ENCODE measurements at places on chromosomes 6 and 20.

DNA sequence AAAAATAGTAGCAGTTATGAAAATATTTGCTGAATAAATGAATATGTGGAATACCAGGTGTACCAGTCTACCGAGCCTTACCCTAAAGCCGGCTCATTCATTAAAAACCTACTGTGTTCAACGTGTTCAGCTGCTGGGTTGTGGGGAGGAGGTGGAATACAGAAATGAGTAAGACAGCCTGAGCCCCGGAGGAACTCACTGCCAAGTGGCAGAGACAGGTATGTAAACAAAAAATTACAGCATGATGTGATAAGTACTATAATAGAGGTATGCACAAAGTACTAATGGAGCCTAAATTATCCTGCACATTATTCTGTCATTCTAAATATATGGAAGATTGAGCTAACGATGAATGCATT, 6.8 kb upstream of the ADTRP start:
- no peak for DNase-seq

GRCh38 chr6:120873125-120873865, 461.0 kb downstream of the TBC1D32 start:
- DNase-seq: no peak

DNA sequence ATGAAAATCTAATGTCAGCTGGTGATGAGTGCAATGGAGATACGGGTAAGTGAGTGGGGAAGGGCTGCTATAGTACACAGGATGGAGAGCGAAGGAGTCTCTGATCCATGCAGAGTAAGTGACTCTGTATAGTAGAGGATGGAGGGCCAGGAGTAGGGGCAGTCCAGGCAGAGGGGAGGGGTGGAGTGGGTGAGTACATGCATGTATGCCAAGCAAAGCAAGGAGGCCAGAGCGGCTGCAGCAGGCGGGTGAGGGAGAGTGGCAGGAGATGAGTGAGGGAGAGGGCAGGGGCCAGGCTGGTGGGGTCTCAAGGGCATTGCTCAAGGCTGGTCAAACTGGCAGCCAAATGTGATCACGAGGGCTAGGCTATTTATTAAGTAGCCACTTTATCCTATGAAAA, 94.0 kb downstream of the PREP start:
- no peak for DNase-seq

DNA sequence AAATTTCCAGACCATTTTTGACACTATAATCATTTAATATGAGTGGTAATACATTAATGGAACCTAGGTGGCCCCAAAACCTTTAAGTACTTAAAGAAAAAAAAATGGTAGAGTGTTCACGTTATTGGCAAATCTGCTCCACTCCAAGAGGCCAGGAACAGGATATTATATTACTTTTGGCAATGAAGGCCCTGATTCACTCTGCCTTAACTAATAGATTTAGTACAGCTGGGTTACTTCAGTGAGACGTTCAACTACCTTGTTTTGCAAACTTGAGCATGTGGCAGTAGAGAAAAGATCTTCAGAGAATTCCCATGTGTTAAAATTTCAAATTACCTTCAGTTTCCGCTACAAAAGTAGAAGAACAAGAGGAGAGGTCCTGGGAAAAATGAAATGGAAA, 12.8 kb downstream of the ADNP start:
- no peak for DNase-seq

DNA sequence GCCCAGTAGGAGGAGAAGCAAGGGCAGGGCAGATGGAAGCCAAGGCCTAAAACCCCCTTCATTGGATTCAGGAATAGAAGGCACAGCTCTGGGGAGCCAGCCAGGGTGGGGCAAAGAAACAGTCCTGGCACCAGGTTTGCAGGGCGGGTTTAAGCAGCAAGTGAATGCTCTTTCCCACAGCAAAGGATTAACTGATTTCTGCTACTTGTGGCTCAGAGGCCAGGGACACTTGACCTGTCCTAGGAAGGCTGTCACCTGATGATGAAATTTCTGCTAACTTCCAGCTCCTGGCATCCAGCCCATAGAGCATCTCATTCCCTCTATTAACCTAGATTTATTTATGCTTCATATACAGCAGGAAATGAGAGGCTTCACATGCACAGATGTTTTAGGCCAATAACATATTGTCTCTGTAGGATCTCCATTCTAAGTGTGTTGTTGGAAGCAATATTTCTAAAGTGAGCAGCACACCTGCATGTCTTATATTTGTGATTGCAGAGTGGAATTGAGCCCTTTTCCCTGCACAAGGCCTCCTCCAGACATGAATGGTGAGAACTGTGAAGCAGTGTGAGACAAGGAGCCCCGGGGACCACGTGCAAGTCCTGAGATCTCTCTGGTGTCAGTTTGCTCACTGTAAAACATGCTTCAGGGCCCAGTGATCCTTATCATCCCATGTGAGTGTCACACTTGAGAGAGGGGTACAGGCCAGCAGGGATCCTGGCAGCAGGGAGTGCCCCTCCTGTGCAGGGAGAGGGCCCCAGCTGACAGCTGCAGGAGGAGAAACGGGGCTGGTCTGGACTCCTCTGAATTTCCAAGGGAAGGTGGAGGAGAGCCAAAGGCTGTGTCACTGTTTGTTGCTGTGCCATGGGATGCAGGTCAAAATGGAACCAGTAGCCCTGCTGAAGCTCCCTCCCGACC, 41.1 kb upstream of the CST5 start:
- no peak for DNase-seq

- no peak for DNase-seq
Measured at GRCh38 chr6:92577077-92577719, 842.2 kb downstream of the EPHA7 start.

- no peak for DNase-seq
Measured at GRCh38 chr6:81697559-81697958, 54.9 kb downstream of the TENT5A start.

DNA sequence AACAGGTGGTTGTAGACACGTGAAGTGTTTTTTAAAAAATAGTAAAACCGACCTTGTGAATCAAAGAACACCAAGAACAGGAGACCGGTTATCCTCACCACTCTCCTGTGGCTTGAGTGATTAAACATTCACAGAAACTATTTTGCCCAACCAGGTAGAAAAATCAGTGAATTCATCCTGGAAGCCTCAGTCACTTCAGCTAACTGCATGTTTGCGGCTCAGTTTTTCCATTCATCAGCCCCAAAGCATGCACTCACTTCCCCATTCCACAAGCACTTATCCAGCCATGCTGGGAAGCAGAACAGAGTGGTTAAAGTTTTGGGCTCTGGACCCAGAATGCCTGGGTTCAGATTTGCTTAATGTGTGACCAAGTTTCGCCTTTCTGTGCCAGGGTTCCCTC, 2.4 kb downstream of the LRRN4 start:
- DNase-seq: no peak

GRCh38 chr6:106462923-106463557, 102.5 kb downstream of the CRYBG1 start:
- DNase-seq: no peak

DNA sequence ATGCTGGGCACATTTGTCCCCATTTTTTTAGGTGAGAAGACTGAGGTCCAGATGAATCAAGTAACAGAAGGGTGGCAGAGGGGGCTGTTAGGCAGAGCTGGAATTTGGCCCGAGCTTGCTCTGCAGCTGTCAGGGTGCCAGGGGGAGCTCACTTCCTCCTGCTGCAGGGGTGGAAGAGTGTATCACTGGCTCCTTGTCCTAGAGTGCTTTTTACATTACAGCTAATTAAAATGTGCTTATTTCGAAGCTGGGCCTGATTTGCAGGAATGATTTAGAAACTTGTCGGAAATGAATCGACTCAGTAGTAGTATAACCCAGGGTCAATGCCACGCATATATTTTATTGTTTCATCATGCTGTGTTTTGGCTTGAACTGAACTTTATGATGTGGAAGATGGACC, 11.1 kb downstream of the TOX2 start:
- DNase-seq: no peak

DNA sequence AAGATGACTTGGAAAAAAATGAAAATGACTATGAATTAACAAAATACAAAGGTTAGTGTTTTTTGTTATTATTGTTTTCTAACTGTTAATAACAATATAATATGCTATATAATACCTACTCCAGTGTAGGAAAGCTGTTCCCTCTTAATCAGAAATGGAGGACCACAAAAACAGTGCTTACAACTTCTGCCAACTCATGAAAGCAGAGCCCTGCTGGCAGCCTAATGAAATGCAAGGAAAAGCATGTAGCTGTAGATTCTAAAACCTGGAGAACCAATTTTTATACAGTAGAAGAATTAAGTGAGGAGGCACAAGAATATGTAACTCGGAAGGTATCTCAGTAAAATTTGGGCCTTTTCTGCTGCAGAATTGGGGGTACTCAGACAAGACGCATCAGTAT, 29.4 kb downstream of the PHIP start:
- DNase-seq: peak; percentile 4

GRCh38 chr20:47244451-47244850, 112.0 kb downstream of the ZMYND8 start:
- DNase-seq: no peak

All from Panc1 (cell line).